ENCODE measurements at places on chromosomes 2 and 18. TPM values are rescaled to one million over a fixed set of nuclear protein-coding genes. Genes with fewer than 3 reads are reported as not detected.

GRCh38 chr2:24147364-24147763 lies 24.1 kb downstream of the FAM228B start:
- no peaks in the 10 kb centered on the region for H3K27me3 ChIP-seq
- H3K36me3 ChIP-seq, result no peaks in the 10 kb centered on the region
- DNase-seq, result no peak
- H3K4me3 ChIP-seq, result no peak overlapping the region
- H3K27ac ChIP-seq, result no peak overlapping the region
- no peaks in the 10 kb centered on the region for H3K4me1 ChIP-seq

DNA sequence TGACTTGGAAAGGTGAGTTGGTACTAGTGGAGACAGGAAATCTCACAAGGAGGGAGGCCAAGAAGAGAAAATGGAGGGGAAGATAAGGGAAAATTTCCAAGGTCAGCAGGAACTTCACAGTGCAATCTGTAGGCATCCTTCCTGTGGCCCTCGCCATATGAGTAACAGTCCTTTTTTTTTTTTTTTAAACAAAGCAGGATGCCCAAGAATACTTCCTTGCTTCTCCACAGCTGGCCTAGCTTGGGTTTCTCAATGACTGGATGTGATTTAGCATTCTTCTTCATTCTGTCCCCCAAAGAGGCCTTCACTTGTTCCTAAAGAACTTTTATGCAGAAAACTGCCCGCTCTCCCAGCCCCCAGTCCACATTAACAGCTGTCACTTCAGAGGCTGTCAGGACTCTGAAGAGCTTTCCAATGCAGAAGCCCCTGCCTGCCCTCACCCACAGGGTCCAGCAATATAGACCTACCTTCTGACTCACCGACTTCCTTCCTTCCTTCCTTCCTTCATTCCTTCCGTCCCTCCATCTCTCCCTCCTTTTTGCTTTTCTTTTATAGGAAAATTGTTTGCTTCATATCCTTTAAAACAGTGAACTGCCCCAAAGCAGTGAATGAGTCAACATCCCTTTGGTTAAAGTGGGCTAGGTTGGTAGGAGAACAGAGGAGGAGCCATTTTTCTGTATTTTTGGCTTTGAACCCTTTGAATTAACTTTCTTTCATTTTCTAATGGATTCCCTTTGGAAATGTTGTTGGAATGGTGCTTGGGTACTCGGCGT lies 172.0 kb downstream of the MGAT5 start:
- H3K36me3 ChIP-seq, result no peaks in the 10 kb centered on the region
- no peak for DNase-seq
- no peak overlapping the region for H3K27ac ChIP-seq
- no peaks in the 10 kb centered on the region for H3K4me1 ChIP-seq

DNA sequence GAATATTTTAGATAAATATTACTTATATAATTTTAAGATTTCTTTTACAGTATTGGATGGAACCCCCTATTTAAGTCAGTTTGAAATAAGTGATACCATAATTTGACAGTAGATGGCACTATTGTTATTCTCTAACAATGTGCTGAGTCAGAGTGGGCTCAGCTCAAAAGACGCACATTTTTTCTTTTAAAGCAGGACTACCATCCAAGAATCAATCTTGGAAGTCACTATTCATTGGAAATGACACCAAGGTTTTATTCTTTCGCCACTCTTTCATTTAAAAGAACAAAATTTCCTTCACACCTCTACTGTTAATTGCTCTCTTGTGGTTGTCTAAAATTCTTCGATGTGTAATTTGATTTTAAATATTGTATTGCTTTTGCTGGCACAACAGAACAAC lies 32.6 kb upstream of the SPAG16 start:
- H3K36me3 ChIP-seq, result no peaks in the 10 kb centered on the region
- no peaks in the 10 kb centered on the region for H3K27me3 ChIP-seq
- no peaks in the 10 kb centered on the region for H3K4me1 ChIP-seq
- H3K27ac ChIP-seq, result no peak overlapping the region
- peak overlapping the region; percentile 9 for H3K4me3 ChIP-seq
- DNase-seq, result peak; percentile 56

GRCh38 chr18:51107598-51108305 lies 77.7 kb downstream of the SMAD4 start:
- no peak overlapping the region for H3K4me3 ChIP-seq
- H3K27ac ChIP-seq, result no peak overlapping the region
- no peak for DNase-seq
- peaks cover 6% of the 10 kb centered on the region for H3K4me1 ChIP-seq
- no peaks in the 10 kb centered on the region for H3K36me3 ChIP-seq
- H3K27me3 ChIP-seq, result no peaks in the 10 kb centered on the region

GRCh38 chr2:179569831-179570233 lies 291.6 kb downstream of the ZNF385B start:
- no peak overlapping the region for H3K4me3 ChIP-seq
- peak; percentile 46 for DNase-seq
- no peak overlapping the region for H3K27ac ChIP-seq
- H3K36me3 ChIP-seq, result no peaks in the 10 kb centered on the region

DNA sequence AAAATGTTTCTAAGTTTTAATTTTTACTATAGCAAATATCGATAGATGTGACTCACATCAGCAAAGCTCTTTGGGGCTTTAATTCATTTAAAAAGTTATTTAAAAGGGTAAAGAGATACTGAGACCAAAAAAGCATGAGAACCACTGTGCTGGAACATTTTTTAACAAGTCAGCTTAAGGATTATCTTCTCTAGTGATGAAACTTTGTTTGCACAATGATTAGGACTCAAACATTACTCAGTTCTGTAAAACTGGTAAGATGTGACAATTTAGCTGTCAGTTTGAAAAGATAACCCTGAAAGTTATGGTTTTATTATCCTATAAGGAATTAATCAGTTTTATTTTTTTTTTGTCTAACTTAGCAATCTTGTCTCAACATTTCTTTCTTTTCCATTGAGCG lies 301.4 kb downstream of the TSN start:
- no peaks in the 10 kb centered on the region for H3K27me3 ChIP-seq
- no peaks in the 10 kb centered on the region for H3K36me3 ChIP-seq
- no peak overlapping the region for H3K4me3 ChIP-seq

GRCh38 chr18:23689031-23689615 lies at the start of gene LAMA3:
TSS of gene LAMA3 (plus strand) at chr18:23689453. CDS start at chr18:23689684, 231 bp downstream.
- peak within 1 kb of the TSS; percentile 48 for H3K4me3 ChIP-seq
- no peak for DNase-seq
- H3K27me3 ChIP-seq, result peaks cover 31% of the 10 kb centered on the region
- H3K36me3 ChIP-seq, result no peaks in the 10 kb centered on the region
- no peak within 1 kb of the TSS for H3K27ac ChIP-seq

DNA sequence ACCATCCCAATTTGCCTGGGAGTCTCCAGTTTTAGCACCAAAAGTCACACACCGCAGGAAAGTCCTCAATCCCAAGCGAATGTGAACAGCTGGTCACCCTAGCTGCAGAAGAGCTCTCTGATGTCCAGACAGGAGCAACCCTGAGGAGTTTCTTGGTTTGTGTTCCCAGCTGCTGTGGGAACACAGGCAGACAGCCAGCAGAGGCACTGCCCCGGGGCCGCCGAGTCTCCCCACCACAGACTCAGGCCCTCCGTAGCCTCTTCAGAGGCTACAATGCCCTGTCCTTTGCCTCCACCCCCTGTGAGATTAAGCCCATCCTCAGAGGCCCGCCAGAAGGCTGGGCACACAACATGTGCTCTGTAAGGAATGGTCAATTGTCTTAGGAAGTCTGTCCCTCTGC lies 111.5 kb downstream of the TTC32 start:
- peaks cover 3% of the 10 kb centered on the region for H3K27me3 ChIP-seq
- no peak for DNase-seq
- H3K36me3 ChIP-seq, result no peaks in the 10 kb centered on the region
- H3K27ac ChIP-seq, result no peak overlapping the region
- peaks cover 17% of the 10 kb centered on the region for H3K4me1 ChIP-seq

GRCh38 chr2:105919826-105920225 lies 175.1 kb downstream of the NCK2 start:
- H3K4me1 ChIP-seq, result no peaks in the 10 kb centered on the region
- no peaks in the 10 kb centered on the region for H3K27me3 ChIP-seq
- H3K4me3 ChIP-seq, result no peak overlapping the region

DNA sequence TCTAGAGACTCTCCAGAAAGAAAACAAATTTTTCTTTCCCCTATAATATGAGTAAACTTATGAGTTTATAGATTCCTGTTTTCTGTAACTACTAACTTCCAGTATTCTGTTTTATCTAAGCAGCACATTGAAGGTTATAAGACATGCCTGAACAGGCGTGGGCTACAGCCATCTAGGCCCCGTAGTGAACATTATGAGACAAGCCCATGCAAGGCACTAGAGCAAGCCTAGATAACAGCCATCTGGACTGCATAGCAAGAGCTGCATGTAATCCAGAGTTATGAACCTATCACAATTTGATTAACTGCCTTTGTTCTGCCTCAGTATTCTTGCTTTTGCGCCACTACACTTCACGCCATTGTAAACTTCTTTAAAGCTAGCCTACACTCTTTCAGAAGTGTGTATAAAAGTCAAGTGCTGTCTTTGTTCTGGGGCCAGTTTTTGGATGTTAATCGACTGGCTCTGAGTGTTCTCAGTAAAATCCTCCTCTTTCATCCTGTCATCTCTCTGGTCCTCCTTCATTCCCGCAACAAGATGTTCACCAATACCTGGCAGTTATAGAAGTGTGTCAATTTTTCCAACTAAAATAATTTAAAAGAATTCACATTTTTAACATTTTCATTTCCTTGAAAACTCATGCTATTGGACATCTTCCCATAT lies 3.0 kb upstream of the SULT1C3 start:
- no peak for DNase-seq
- no peaks in the 10 kb centered on the region for H3K36me3 ChIP-seq
- H3K4me3 ChIP-seq, result no peak overlapping the region
- H3K27me3 ChIP-seq, result no peaks in the 10 kb centered on the region

DNA sequence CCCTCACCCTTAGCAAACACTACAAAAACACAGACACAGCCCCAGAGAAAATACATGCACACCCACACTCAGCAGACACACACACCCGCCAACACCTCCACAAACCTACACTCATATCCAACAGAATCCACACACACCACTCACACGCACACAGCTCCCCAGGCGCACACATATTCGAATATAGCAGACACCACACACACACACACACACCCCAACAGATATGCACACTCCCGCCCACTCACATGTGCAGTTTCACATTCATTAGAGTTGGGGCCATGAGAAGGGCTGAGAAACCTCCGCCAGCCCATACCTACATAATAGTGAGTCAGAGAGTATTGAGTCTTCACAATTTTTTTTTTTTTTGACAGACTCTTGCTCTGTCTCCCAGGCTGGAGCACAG lies 29.4 kb upstream of the NOTO start:
- H3K4me1 ChIP-seq, result peaks cover 15% of the 10 kb centered on the region
- H3K27ac ChIP-seq, result no peak overlapping the region
- no peak overlapping the region for H3K4me3 ChIP-seq
- DNase-seq, result peak; percentile 51

GRCh38 chr18:55235094-55235461 lies 275.8 kb upstream of the CCDC68 start:
- no peak overlapping the region for H3K4me3 ChIP-seq
- no peak overlapping the region for H3K27ac ChIP-seq
- no peaks in the 10 kb centered on the region for H3K27me3 ChIP-seq

- no peak overlapping the region for H3K27ac ChIP-seq
- H3K27me3 ChIP-seq, result no peaks in the 10 kb centered on the region
- H3K4me3 ChIP-seq, result no peak overlapping the region
- no peak for DNase-seq
- H3K36me3 ChIP-seq, result no peaks in the 10 kb centered on the region
Observed at GRCh38 chr2:145157036-145157675, 637.2 kb upstream of the ZEB2 start.

GRCh38 chr2:222797261-222797660 lies 63.6 kb upstream of the ACSL3 start:
- H3K4me3 ChIP-seq, result no peak overlapping the region
- peak; percentile 52 for DNase-seq
- H3K4me1 ChIP-seq, result no peaks in the 10 kb centered on the region
- H3K36me3 ChIP-seq, result no peaks in the 10 kb centered on the region
- H3K27ac ChIP-seq, result no peak overlapping the region
- H3K27me3 ChIP-seq, result no peaks in the 10 kb centered on the region

The FARSB gene
- 21.9 TPM for total RNA-seq

The STEAP3 gene
- total RNA-seq, result 38.8 TPM

The TCF23 gene
- total RNA-seq, result not detected

The CDH20 gene
- total RNA-seq, result not detected

The PHOSPHO2 gene
- 3.0 TPM for total RNA-seq

The IGFBP2 gene
- total RNA-seq, result 944 TPM

The KRTCAP3 gene
- 1.9 TPM for total RNA-seq

Measured in astrocyte (in vitro differentiated cells and primary cell).